ENCODE measurements at places on chromosomes 5 and 9. TPM values are rescaled to one million over a fixed set of nuclear protein-coding genes. Genes with fewer than 3 reads are reported as not detected.

The BSPRY gene
- total RNA-seq = 1.0 TPM

The SHOC1 gene
- not detected for total RNA-seq

The ERCC6L2 gene
- 44.9 TPM for total RNA-seq

The STPG3 gene
- total RNA-seq = not detected

Data from skeletal muscle tissue (tissue), 5 donors.